NCI-H2029 treated with DMSO at 0.1 percent for 48 hours (cell line): ENCODE measurements at places on chromosomes 2 and 18.

DNA sequence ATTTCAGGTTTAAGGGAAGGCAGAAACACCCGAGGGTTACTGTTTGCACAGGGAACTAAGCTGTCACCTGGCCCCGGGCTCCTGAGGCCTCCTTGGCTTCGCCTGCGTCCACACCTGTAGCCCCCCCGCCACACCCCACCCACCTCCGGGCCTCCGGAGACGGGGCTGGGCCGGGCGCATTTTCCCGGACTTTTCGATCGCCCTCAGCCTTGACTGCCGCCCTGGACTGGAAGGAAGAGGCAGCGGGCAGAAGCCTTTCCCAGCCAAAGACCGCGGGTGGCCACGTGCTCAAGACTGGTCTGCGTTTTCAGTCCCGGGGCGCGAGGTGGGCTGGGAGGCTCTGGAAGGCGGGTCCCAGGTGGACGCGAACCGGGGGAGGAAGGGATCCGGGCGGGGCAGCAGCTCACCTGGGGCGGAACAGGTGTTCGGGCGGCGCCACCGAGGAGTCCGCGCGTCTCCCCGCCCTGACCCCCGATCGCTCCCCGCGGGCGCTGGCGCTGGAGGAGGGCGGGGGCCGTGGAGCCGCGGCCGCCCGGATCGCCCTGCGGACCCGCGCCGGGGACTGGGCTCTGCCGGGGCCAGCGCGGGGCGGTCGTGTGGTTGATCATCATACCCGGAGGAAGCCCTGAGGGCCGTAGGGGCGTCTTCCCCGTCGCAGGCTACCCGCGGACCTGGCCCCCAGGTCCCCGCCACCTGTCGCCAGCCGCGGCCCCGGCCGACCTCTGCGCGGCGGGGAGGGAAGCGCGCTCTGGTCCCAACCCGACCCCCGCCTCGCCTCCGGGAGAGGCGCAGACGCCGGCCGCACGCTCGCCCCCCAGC, 3.2 kb downstream of the ID2 start:
- DNase-seq, result peak; percentile 9

DNA sequence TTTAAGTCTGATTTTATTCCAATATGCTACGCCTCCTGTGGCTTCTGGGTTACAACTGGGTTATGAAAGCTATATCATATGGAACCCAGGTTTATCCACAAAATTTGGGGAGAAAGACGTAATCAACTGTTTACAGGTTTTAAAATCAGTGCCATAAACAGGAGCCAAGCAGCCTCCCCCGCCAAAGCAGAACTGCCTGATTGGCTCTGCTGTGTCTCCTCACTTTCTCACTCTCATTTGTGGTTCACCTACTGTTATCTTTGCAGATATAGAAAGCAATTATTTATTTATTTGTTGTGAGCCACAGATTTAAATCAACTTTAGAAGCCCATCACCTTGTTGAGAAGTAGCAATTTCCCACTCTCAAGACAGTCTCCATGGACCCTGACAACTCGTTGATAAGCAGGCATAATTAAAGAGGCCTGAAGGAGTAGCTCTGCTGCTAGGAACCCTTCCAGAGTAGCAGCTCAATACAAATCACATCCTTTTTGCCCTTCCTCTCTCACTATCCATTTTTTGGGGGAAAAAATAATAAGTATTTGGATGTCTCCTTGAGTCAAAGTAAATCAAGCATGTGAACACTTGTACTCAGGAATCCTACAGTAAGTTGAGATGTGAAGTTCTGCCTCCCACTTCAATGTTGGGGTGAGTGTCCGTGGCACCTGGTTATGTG, 191.0 kb upstream of the CCDC150 start:
- DNase-seq, result no peak

- DNase-seq, result no peak
Observed at GRCh38 chr18:407191-407590, 93.3 kb downstream of the COLEC12 start.

DNA sequence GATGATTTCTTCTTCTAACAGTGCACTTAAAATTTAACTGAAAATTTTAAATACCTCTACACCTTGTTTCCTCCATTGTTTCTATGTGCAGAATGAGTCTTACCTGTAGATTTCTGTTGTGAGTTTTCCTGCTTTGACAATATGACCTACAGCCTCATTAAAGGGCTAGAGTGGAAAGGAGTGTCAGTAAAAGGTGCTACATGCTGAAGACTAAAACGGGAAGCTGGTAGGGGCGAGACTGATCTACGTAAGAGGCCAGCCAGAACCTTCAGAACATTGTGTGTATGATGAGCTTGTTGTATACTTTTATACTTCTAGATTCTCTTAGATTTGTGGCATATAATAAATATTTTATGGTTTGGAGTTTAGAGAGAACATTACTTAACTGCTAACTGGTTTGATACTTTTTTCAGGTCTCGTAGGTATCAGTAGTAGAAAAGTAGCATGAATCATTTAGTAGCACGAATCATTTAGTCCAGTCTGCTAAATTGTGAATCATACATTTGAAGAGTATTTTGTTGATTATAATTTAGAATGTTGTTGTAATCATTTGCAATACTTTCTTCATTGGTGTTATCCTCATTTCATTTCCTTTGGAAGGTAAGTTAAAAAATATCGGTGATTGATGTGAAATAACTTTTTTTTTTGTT, 14.3 kb downstream of the INSIG2 start:
- DNase-seq, result no peak

- no peak for DNase-seq
Observed at GRCh38 chr2:27771202-27771547, 344 bp upstream of the MRPL33 start.

- peak; percentile 79 for DNase-seq
Observed at GRCh38 chr2:101223814-101224231, 28.9 kb upstream of the CNOT11 start.

DNA sequence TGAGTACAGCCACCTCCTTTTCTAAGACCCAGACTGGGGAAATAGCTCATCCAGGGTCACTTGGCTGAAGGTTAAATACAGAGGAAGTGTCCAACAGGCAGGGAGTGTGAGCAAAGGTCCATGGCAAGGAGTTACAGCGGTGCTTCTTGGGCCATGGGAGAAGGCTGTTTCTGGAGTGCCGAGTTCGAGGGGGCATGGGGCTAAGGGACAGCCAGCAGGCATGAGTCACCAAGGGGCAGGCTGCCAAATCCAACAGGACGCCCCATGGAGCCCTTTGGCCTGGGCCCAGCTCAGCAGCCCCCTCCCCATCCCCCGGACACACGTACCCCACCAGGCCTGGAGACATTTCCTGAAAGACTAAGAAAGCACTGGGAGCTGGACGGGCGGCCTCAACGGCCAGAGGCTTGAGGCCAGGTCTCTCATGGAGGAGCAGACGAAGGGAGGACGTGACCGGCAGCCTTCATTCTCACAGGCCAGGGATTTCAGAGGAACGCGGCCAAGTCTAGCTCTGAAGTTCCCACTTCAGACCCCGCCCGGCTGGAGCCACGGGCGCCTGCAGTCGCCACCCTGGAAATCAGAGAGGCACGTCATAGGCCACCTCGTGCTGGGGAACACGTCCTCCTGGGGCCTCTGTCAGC, 160.4 kb downstream of the SMAD7 start:
- DNase-seq, result no peak

DNA sequence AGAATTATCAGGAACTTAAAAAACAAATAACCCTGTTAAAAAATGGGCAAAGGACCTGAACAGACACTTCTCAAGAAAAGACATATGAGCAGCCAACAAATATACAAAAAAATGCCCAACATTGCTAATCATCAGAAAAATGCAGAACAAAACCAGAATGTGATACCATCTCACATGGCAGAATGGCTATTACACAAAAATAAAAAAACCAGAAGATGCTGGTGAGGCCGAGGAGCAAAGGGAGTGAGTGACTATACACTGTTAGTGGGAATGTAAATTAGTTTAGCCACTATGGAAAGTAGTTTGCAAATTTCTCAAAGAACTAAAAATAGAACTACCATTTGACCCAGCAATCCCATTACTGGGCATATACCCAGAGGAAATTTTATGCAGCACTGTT, 95.8 kb upstream of the DSEL start:
- DNase-seq, result no peak

- no peak for DNase-seq
Observed at GRCh38 chr18:50721451-50722120, 98.2 kb downstream of the MRO start.
